Caco-2 (cell line): ENCODE measurements at places on chromosomes 5 and 9. TPM values are rescaled to one million over a fixed set of nuclear protein-coding genes. Genes with fewer than 3 reads are reported as not detected.

HTR4 gene
- total RNA-seq = not detected in 2 replicates

SLC23A1 gene
- 20.4 and 24.0 TPM in 2 replicates for total RNA-seq

OTULINL gene
- 16.3 and 18.3 TPM in 2 replicates for total RNA-seq

FOXD4L4 gene
- total RNA-seq = 0.26 and 0.32 TPM in 2 replicates

TRAF2 gene
- total RNA-seq = 41.7 and 50.0 TPM in 2 replicates

PCDHGA4 gene
- 0.49 and 0.54 TPM in 2 replicates for total RNA-seq

DDX4 gene
- 0.26 TPM in 1 of 2 replicates, not detected in the other for total RNA-seq

ZDHHC11 gene
- total RNA-seq = 3.6 and 5.0 TPM in 2 replicates

FCN1 gene
- not detected in 2 replicates for total RNA-seq

DNA sequence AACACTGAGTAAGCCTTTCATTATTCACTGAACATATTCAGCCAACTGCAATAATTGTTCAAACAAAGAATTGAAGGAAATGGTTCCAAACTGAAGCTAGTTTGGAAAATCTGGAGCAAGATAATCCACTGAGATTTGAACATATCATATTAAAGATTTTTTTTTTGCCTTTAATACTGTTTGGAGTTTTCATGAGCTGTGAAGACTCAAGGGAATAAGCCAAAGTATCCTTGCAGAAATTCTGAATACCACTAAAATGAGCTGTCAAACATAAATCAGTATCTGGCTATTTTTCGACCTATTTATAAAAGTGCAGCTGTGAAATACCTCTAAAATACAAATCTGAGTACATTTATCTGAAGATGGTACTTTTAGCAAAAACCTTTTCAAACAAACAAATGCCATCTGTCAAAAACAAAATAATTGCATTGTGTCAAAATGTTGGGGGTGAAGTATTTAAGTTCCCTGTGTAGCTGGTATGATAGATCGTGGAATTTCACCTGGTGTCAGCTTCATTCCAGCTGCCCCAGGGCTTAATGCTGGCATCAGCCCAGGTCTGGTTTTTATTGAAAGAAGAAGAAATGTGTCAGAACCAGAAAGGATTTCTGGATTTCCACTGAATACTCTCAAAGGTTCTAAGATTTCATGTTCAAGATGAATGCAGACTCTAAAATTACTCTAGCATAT is 149.0 kb upstream of the GRAMD2B start:
- H3K27me3 ChIP-seq = no peaks in the 10 kb centered on the region; the same call in 1 of the 2 replicates
- H3K4me3 ChIP-seq = no peak overlapping the region
- no peaks in the 10 kb centered on the region for H3K36me3 ChIP-seq
- H3K27ac ChIP-seq = no peak overlapping the region

GRCh38 chr5:124761010-124761409 is 14.6 kb upstream of the ZNF608 start:
- no peaks in the 10 kb centered on the region for H3K27me3 ChIP-seq
- no peaks in the 10 kb centered on the region for H3K36me3 ChIP-seq
- no peak overlapping the region for H3K4me3 ChIP-seq
- peaks cover 28% of the 10 kb centered on the region for H3K4me1 ChIP-seq

GRCh38 chr9:94700445-94700844 is 26.1 kb upstream of the AOPEP start:
- peak overlapping the region; percentile 85 for H3K27ac ChIP-seq
- H3K4me3 ChIP-seq = no peak overlapping the region
- peaks cover 68% of the 10 kb centered on the region for H3K4me1 ChIP-seq

GRCh38 chr5:180689071-180689694 is 39.8 kb upstream of the FLT4 start:
- H3K27ac ChIP-seq = no peak overlapping the region
- no peaks in the 10 kb centered on the region for H3K4me1 ChIP-seq
- no peak for DNase-seq
- no peaks in the 10 kb centered on the region for H3K36me3 ChIP-seq

GRCh38 chr5:78633700-78634099 is 14.9 kb downstream of the LHFPL2 start:
- peaks cover 3% of the 10 kb centered on the region for H3K36me3 ChIP-seq

GRCh38 chr5:28580616-28581015 is 1542.2 kb upstream of the CDH9 start:
- H3K4me1 ChIP-seq = no peaks in the 10 kb centered on the region
- no peak for DNase-seq
- H3K27me3 ChIP-seq = no peaks in the 10 kb centered on the region
- H3K4me3 ChIP-seq = no peak overlapping the region

DNA sequence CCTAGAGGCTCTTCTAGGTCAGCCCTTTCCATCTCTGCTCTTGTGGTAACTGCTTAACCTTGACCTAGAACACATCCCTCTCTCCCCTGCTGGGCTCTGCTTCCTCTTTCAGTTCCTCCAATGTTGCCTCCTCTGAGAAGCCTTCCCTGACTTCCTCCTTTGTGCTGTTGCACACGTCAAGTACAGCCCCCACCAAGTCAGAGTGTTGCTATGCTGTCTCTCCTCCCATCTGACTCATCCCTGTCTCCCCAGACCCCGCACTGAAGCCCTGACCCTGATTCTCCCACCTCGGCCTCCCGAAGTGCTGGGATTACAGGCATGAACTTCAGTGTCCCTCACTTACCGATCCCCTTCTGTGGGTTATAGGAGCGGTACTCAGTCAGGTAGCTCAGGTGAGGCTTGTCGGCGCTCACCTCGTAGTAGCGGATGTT is 10.4 kb upstream of the TRIM14 start:
- H3K36me3 ChIP-seq = peaks cover 7% of the 10 kb centered on the region
- no peak for DNase-seq

GRCh38 chr9:109072821-109073435 is 46.8 kb downstream of the TMEM245 start:
- H3K4me3 ChIP-seq = no peak overlapping the region
- H3K27ac ChIP-seq = peak overlapping the region; percentile 88
- peaks cover 70% of the 10 kb centered on the region for H3K4me1 ChIP-seq

GRCh38 chr5:169909945-169910344 is 70.3 kb downstream of the INSYN2B start:
- DNase-seq = no peak
- no peak overlapping the region for H3K27ac ChIP-seq
- no peaks in the 10 kb centered on the region for H3K36me3 ChIP-seq
- no peak overlapping the region for H3K4me3 ChIP-seq
- no peaks in the 10 kb centered on the region for H3K27me3 ChIP-seq

DNA sequence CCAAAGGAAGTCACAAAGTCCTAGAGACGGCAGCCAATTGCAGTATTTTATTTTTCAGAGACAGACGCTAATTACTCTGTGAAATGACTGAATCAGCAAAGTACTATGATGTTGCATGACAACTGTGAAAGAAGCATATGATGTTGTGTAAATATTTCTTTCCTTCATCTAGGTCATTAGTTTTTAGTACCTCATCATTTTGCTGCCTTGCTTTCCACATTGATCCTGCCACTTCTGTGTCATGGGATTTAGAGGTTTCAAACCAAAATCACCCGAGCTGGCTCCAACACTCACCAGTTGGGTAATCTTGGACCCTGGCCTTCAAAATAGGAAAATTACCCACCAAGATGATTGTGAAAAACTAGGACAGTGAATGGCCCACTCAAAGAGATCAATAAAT is 585.2 kb downstream of the ACTL7B start:
- H3K4me1 ChIP-seq = peaks cover 48% of the 10 kb centered on the region
- H3K4me3 ChIP-seq = no peak overlapping the region
- no peaks in the 10 kb centered on the region for H3K36me3 ChIP-seq
- DNase-seq = no peak
